ENCODE measurements at places on chromosomes 3 and 15.

DNA sequence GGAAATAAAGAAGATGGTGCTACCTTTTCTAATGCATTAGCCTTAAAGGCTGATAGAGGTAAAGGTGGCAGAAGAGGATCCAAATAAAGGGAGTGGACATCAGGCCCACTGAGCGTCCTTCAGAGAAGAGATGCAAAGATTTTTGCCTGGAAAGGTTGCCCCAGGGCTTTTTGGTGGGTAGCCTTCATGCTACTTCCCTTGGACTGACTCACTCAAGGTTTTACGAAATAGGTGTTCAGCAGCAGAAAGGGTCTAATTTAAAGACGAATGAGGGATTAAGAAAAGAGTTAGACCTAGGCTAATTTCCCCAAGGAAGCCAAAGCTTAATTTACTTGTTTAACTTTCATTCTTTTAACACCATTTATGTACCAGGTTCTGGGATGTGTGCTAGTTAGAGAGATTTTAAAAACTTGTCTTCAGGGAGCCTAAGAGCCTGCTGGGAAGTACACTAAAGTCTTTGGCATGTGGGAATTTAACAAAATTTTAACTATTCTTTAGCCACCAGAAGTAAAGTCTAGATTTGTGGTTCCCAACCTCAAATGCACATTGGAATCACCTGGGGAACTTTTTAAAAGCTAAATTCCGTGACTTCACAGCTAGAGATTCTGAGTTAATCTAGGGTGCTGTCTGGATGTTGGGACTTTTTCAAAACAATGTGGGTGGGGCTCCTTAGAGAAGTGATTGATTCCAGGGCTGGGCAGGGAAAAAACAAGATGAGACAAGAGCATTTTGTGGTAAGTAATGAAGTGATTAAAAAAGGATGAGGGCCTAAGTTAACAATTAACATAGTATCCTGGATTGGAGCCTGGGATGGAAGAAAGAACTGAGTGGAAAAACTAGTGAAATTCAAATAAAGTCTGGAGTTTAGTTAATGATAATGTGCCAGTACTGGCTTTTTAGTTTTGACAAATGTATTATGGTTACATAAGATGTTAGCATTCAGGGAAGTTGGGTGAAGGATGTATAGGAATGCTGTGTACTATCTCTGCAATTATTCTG lies 3.4 kb downstream of the IL20RB start:
- no peak for DNase-seq

DNA sequence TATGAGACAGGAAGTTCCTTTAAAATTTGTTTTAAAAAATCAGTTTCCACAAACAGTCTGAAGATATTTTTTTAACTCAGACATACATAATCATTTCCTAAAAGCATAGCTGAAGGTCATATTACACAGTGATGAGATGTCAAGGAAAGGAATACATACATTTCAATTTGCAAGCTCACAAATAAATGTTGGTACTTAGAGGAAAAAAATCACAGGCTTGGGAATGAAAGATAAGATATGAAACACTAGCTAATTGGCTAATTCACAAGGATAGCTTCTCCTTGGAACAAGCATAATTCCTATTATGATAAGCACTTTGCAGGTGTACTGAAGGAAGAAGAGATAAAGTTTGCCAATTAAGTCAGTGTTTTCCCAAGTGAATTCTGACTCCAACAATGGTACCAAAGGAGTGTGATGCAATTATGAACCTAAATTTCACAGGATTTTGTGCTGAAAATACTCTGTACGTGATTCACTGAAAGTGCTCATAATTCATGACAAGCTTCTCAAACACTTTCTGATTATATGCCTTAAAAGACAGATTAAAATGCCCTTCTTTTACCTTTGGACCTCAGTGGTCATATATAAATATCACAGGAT lies 112.4 kb downstream of the FRMD5 start:
- no peak for DNase-seq

DNA sequence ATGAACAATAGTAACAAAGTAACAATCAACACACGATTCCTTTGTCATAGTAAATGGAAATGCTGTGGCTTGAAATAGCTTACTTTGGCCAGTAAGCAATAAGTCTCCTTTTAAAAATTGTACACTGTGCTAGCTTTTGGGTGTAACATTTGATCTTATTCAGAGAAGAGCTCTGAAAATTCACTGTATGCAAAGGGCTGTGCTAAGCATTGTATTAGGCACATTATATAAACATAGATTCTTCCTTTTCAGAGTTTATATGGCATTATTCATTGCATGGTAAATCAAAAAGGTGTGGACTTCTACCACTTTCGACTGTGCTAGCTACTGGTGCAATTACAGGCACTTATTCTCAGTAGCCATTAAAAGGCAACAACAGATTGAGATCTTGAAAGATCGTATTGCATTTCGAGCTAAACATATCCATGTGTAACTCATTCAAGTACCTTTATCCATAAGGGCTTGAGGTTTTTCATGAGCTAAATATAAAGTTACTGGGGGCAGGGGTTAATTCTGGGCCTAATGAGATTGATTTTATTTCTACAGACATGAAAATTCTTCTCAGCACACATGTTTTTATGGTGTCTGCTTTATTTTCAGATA lies 246.8 kb downstream of the NR1D2 start:
- DNase-seq, result no peak

- DNase-seq, result no peak
Measured at GRCh38 chr3:5349343-5349742, 161.8 kb downstream of the EDEM1 start.

DNA sequence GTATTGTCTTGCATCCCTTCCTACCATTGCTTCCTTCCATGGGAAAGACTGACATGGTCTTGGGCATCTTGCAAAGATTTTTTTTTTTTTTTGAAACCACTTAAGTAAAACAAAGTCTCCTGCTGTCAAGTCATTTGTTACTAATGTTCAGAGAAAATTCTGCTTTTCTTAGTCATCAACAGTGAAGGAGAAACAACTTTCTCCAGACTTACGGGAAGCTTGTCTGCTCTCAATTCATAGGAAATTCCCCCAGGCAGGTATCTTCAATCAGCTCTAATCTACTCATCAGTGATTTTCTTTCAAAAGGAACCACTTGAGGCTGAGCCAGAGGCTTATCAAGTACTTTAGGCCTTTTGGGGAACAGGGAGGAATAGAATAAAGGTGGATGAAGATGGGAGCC lies 15.9 kb upstream of the DRD3 start:
- peak; percentile 25 for DNase-seq

DNA sequence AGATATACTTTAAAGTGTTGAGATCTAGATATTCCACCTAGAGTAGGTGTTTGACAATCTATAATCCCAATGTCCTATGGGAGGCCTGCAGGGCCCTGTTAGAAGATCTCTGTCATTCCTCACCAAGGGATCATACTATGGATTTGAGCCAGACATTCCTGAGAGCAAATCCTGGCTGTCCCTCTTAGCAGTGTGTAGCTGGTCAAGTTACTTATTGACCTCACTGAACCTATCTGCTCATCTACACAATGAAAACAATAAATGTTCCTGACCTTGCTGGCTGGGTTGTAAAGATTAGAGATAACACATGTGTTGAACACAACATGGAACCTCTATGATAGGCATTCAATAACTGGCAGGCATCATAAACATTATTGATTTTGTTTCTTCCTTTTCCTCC lies 265.6 kb upstream of the ATP11B start:
- DNase-seq, result peak; percentile 40

DNA sequence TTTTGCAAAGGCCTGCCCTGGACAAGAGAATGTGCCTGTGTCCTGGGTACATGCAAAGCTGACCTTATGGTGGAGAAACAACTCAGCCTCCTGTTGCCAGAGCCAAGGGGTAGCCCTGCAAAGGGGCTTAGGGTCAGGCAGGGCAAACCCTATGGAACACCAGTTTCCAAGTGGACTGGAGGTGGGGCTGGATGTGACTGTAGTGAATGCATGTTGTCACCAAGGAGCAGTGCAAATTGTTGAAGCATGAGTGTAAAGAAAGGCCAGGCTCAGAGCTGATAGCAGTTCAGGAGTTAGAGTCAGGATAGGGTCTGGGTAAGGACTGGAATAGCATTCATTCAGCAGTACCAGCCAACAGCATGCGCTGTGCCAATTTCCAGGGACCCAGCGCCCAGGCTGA lies 82.9 kb upstream of the PXYLP1 start:
- no peak for DNase-seq
